ENCODE measurements at places on chromosomes 16 and 17. TPM values are rescaled to one million over a fixed set of nuclear protein-coding genes. Genes with fewer than 3 reads are reported as not detected.

Gene PRR15L
- 22.7 TPM for polyA plus RNA-seq

GRCh38 chr16:61007694-61008093 is 1028.5 kb downstream of the CDH8 start:
- DNase-seq = no peak

DNA sequence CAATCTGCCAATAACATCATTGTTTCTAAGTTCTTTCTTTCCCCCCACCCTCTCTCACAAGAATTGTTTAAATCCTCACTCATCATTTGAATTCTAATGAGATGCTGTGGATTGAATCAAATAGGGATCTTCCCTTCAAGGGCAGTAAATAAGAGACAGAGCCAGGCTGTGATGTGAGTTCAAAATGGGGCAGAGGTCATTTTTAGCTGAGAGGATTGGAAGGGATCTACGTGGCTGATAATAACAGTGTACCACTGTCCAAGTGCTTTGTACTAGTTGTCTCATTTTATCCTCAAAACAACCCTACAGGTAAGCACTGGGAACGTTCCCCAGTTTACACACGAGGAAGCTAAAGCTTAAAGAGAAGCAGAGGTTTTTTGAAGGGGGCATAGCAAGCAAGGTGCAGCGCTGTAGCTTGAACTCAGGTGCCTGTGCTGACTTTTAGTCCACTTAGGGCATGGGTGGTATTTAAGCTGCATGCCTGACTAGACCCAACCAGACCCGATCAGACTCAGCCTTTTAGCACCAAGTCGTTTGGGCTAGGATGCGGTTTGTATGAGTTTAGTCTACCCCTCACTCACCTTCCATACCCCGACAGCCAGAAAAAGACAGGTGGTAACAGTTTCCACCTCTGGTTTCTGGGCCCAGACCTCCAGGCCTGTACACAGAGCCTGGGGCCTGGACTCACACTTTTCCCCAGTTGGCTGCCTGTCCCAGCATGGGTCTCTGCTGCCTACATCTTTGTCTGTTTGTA is 39.2 kb upstream of the CCR7 start:
- no peak for DNase-seq

DNA sequence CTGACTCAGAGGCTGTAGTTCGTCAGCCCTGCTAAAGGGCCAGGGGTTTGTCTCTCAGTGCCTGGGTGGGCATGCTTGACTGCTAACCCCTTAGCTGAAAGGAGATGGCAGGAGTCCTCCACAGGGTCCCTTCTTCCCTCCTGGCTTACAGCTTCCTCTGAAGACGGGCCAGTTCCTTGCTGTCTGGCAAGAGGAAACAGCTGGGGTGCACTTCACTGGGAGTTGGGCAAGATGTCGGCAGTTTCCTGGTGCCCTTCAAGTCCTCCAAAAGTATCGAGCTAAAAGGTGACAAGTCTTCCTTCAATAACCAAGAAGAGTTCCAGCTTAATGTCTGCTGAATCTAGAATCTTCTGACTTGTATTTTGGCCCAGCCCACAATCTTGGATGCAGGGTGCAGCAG is 23.4 kb downstream of the NUP85 start:
- DNase-seq = no peak

DNA sequence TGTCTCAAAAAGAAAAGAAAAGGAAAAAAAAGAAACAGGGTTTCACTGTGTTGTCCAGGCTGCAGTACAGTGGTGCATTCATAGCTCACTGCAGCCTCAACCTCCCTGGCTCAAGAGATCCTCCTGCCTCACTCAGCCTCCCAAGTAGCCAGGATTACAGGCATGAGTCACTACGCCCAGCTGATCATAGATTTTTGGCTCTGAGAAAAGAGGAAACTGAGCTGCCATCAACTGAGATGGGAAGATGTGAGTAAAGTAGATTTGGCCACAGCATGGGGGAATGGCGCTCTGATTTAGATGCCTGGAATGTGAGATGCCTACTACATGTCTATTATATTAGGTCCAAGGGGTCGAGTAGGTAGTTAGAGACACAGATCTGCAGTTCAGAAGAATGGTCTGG is 5.9 kb upstream of the NAGS start:
- no peak for DNase-seq

DNA sequence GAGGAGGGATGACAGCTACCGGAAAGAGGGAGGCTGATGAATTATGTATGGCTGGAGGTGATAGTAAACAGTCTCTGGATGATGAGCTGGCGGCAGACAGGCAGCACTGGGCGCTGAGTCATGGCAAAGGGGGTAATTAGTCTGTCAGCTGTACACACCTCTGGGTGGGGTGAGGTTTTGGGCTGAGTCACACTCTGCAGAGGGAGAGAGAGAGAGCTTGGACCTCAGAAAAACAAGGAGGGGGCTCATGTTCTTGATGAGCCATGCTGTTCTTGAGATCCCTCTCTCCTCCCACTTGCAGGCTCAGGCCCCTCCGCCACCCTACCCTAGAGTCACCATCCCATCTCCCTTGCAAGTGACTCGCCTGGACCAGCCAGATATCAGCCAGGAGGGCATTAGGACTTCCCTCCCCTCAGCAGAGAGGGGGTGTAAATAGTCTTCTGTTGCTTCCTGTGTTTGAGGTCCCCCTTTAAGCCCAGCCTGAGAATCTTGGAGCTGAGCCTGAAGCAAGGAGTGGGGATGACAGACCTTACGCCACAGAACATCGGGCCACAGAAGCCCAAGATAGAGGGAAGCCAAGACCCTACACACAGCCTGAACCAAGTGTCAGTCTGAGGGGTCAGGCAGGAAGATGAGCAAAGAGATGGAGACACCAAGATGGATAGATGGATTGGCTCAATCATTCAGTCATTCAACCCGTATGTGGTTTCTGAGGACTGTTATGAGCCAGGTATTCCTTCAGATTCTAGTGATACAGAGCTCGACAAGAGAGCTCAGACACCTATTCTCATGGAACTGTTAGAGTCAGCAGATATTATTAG is 383.2 kb upstream of the CCL2 start:
- DNase-seq = no peak

Measured in renal pelvis (tissue), 12 donors.